ENCODE measurements at places on chromosomes 7 and 10. TPM values are rescaled to one million over a fixed set of nuclear protein-coding genes. Genes with fewer than 3 reads are reported as not detected.

ADARB2 gene
- not detected for total RNA-seq

- peak; percentile 52 for DNase-seq
Observed at GRCh38 chr7:80136261-80137055, 1.8 kb downstream of the GNAI1 start.

SLC26A3 gene
- not detected for total RNA-seq

PAPSS2 gene
- 417 TPM for total RNA-seq

GRCh38 chr7:41927380-41927779 is 224.5 kb upstream of the INHBA start:
- no peak for DNase-seq

- DNase-seq: peak; percentile 75
Observed at GRCh38 chr10:113362645-113363091, 190.2 kb upstream of the HABP2 start.

GRCh38 chr10:97407211-97407951 is 6.2 kb upstream of the RRP12 start:
- peak; percentile 81 for DNase-seq

DNA sequence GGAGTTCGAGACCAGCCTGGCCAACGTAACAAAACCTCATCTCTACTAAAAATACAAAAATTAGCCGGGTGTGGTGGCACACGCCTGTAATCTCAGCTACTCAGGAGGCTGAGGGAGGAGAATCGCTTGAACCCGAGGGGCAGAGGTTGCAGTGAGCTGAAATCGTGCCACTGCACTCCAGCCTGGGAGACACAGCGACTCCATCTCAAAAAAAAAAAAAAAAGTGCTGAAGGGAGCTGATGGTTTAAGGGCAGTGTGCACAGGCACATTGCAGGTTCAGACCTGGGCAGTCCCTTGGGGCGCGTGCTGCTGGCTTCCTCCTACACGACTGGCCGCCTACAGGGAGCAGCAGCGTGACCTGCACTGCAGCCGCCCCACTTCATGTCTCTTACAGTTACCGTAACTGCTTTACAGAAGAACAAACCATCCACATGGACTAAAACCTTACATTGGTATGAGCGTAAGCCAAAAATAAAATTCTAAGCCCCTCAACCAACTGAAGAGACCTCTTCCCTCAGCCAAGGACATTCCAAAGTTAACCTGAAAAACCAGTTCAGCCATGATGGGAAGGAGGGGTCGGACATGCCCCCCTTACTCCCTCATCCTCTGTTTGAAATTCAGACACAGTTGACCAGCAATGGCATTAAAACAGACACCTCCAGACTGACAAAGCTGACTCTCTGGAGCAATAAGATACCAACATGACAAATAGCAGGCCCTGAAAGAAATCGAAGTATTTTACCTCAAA is 262.2 kb downstream of the ZMYND11 start:
- no peak for DNase-seq

- no peak for DNase-seq
Observed at GRCh38 chr10:70753841-70754621, 31.1 kb downstream of the TBATA start.

CSGALNACT2 gene
- 13.2 TPM for total RNA-seq

DNA sequence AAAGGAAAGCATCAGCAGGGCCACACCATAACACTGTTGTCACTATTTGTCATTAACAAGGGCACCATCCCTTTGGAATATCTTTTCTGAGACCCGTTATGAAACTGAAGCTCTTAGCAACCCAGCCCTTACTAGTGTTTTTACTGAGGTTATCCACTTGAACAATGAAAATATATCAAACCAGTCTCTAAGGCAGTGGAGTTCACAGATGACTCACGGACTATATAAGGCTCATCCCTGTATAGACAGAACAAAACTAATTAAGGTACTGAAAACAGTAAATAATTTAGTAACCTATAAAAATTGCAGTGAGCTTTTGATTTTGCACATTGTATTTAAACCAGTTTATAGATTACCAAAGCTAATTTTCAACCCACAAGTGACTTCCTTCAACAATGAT is 196.0 kb downstream of the ELAPOR2 start:
- no peak for DNase-seq

FAM25C gene
- not detected for total RNA-seq

- DNase-seq: no peak
Observed at GRCh38 chr10:119505588-119506315, 36.8 kb downstream of the RGS10 start.

DNA sequence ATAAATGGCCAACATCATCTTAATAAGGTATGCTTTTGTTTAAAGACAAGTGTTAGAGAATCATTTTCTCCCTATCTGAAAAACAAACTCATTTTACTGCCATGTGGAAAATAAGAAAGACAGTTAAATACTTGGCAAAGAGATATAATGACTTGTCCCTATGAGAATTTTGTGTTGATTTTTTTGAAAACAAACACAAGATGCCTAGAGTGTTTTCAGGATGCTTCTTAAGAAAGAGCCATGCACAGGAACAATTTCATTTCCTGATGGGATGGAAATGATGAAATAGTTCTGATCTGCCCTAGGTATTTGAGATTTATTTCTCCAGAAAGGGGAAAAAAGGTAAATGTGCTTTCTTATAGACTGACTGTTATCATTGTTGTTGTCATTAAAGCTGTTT is 237.5 kb upstream of the GNAI1 start:
- peak; percentile 55 for DNase-seq

ZNF107 gene
- 3.9 TPM for total RNA-seq

BBIP1 gene
- 23.3 TPM for total RNA-seq

DNA sequence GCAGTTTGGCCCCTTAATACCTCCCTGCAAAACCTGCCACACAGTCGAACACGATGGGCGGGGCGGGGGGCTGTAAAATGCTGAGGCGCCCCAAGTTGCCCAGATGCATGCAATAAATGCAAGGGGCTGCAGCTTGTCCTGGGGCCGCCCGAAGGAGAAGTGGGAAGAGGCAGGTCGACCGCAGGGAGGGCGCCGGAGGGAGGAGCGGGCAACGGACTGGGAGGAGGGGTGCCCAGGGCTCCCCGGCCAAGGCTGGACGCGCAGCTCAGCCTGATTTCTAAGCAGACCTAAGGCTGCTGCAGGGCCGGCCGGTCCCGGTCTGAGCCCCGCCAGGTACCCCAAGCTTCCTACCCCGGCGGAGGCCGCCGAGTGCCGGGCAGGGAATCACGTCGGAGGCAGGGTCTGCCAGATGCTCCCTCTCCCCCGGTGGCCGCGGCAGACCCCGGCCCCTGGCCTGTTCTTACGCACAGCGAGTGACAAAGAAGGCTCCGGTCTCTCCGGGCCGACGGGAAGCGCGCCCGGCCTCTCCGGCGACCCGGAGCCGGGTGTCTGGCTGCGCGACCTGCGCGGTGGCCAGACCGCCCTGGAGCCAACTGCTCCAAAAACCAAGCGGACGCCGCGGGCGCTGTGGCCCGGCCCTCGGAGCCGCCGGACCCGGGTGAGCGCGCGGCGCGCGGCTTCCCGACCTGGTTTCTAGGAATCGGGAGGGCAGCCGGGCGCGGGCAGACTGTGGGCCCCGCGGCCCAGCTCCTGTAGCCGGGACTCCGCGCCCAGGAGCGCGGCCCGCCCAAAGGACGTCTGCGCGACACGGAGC is 744 bp upstream of the EBF3 start:
- DNase-seq: no peak

DNA sequence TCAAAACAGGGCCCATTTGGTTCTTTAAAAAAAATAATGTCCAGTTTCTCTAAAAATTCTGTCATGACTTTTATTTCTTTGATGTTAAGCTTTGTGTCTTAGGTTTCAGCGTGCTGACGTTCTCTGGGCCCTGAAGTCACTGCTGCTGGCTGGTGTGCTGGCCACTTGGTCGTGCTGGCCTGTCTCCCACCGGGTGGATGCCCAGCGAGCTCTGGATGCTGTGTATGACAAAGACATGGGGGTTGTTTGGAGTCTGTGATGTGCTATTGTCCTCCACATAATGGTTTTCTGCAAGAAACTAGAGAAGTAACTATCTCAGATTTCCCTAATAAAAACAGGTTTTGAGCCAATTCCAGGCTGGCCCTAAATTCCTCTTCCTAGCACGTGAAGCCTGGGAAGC is 9.5 kb upstream of the IDI2 start:
- no peak for DNase-seq

CCSER2 gene
- 34.8 TPM for total RNA-seq

SPDYE2B gene
- not detected for total RNA-seq

LIPK gene
- not detected for total RNA-seq

- peak; percentile 83 for DNase-seq
Observed at GRCh38 chr7:32846630-32847225, 44.8 kb downstream of the KBTBD2 start.

OR2A42 gene
- total RNA-seq: under 0.01 TPM

Measured in fibroblast of villous mesenchyme (primary cell).